ENCODE measurements at places on chromosomes 7 and 10. TPM values are rescaled to one million over a fixed set of nuclear protein-coding genes. Genes with fewer than 3 reads are reported as not detected.

DNA sequence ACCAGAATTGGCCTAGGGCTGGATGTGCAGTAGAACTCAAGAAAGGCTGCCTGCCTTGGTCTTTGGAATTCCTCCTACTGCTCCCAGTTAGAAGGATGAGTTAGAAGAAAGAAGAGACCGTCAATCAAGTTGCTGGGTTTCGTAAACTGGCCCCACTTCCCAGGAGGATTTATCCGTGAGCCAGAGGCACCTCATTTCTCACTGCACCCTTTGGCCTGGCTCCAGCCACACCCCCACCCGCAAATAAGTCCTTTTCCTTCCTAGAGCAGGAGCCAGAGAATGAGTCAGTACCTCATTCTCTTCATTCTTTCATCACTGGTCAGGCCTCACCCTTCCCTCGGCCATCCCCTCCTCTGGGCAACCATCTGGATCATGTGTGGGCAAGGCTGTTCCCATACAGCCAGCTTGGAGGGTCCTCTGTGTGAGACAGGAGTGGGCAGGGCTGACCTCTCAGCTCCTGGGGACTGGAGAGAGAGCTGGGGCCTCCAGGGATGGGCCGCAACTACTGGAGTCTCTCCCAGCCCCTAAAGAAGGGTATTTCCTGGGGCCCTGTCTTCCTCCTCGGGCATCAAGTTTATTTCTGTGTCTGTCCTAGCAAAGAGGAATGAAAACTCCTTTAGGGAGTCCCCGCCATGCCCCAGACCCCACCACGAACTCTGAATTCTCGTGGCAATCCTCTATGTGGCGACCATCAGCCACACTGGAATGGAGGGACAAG lies 87.2 kb upstream of the DUSP5 start:
- no peak for DNase-seq

DNA sequence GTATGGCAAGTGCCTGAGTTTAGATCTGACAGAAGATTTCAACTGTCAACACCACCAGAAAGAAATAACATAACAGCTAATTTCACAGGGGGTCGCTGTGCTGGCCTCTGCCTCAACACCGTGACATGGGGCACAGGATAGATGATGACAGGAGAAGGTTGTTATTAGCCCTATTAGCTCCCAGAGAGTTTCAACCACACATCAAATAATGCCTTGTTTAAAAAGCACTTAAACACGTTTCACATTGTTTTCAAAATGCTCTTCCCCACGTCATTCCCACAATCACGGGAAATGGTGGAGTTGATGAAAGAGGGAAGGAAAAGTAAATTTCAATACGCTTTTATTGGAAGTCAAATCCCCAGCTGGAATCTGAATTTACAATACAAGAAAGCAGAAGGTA lies 184.7 kb downstream of the MAGI2 start:
- no peak for DNase-seq

DNA sequence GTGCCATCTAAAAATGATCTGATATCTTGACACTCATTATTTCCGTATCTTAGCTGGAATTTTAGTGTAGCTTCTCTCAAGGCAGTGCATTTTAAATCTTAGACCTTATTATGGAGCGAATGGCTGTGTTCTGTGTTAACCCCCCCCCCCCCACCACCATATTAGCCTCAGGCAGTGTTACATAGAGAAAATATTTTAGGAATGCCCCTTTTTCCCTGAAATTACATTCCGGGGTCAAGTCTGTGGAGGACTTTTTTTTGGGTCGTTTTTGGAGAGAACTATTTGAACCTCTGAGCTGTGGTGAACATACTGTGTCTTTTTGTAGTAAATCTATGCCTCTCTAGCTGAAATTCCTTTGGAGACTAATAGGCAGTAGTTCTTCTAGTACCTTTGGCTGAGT lies 3.1 kb downstream of the CCDC126 start:
- no peak for DNase-seq

GRCh38 chr10:4885162-4885561 lies 59.2 kb downstream of the AKR1E2 start:
- DNase-seq, result no peak

Gene PTPRN2
- 2.2 TPM for total RNA-seq

Gene ACTR3C
- total RNA-seq, result 6.4 TPM

Data from thoracic aorta (tissue), 2 donors.